CD4-positive, alpha-beta T cell treated with Interleukin-4 for 1 hour (primary cell): ENCODE measurements at places on chromosomes 16 and 17.

DNA sequence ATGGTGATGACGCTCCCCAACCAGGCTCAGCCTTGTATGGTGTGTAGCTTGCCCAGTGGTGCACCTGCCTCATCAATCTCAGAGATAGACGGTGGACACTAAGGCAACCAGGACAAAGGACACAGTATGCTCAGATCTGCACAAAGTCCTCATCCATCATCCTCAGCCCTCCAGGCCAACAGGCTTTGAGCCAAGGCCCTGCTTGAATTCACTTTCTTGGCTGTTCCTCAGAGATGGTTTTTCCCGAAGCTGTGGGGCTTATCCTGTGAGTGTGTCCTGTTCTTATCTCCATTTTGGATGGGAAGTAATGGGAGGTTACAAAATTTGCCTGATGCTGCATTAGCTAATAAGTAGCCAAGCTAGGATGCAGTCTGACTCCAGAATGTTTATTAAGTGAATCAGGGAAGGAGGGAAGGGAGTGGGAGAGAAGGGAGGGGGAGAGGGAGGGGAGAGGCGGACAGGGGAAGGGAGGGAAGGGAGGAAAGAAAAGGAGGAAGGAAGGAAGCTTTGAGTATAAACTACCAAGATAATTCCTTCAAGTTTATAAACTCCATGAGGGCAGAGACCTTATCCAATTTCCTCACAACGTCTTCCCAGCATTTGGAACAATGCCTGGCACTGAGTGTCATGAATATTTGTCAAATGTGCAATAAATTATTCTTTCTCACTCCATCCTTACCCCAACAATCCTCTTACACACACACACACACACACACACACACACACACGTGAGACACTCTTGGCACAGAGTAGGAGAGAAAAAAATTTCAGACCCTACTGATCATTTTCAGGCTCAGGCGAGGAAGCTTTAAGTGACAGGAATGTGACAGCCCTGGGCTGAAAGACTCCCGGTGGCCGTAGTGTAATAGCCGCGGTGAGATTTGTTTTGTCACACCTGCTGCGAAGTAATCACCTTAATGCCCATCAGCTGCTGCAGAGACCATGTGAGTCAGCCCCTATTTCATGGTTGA lies 84.3 kb downstream of the BMERB1 start:
- no peak for DNase-seq

DNA sequence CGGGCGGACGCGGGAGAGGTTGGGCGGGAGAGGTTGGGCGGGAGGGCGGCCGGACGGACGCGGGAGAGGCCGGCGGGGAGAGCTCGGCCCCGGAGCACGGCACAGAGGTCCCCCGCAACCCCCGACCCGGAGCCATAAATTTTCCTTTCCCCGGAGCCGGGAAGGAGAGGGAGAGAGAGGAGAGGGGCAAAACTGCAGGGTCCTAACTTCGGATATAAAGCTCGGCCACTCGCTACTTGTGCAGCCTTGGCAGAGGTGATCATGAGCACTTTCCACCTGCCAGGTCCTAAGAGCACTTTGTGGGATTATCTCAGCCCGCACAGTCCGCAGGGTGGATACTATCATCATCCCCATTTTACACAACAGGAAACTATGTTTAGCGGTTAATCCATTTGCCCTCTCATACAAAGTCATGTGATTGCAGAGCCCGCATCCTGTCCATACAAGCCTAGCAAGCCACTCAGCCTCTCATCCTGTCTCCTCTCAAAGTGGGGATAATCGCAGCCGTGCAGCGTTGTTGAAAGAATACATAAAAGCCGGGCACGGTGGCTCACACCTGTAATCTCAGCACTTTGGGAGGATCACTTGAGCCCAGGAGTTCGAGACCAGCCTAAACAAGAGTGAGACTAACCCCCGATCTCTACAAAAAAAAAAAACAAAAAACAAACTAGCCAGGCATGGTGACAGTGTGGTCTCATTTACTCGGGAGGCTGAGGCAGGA lies 780 bp upstream of the DCAKD start:
- DNase-seq: peak; percentile 63

DNA sequence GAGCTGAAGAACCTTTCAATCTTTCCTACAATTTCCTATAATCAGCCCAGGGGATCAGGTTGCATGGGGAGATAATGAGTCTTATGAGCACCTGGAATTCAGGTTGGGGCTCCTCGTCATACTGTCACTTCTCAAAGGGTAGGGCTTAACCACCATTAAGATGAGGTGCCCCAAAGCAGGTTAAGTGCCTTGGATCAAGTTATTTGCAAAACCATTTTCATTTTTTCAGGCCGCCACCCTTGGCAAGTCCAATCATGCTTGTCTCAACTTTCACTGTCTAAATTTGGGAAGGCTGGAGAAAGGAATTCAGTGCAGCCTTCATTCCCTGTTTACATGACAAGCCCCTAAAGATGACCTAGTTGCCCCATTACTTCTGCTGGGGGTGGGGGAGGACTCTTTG lies 44.9 kb upstream of the TANGO6 start:
- DNase-seq: no peak

- no peak for DNase-seq
Measured at GRCh38 chr16:87276091-87276701, 41.0 kb downstream of the C16orf95 start.

- DNase-seq: no peak
Measured at GRCh38 chr17:40606548-40607353, 40.9 kb downstream of the SMARCE1 start.

GRCh38 chr16:89696670-89697128 lies 4.8 kb downstream of the SPATA2L start:
- DNase-seq: peak; percentile 56

GRCh38 chr17:74778960-74779359 lies 2.8 kb upstream of the NAT9 start:
- DNase-seq: no peak

DNA sequence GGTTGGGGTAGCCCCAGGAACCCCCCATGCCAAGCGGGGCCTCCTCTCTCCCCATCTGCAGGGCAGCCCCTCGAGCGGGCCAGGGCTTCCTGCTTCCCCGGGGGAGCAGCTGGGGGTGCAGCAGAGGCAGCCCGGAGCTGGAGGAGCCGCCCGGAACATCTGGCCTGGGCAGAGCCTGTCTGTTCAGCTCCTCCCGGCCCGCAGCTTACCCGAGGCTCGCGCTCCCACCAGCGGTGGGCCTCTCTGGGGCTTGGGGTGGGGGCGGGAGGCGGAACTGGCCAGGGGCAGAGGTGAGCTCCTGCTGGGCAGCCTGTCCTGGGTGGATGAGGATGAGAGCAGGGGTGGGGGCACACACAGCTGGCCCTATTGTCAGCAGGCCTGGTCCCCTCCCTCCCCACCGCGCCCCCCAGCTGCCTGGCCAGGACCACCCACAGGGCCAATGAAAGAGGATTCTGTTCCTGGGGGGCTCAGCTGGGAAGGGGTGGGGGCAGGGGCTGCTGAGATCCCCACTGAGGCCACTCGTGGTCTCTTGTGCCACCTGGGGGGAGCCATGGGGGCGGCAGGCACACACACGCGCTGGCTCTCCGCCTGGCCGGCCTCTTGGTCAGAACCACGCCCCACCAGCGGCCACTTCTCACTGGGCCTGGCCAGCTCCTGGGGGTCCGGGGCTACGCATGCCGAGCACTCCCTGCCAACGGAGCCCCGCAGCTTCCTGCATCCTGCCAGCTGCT lies 34.7 kb downstream of the BAHCC1 start:
- DNase-seq: no peak

DNA sequence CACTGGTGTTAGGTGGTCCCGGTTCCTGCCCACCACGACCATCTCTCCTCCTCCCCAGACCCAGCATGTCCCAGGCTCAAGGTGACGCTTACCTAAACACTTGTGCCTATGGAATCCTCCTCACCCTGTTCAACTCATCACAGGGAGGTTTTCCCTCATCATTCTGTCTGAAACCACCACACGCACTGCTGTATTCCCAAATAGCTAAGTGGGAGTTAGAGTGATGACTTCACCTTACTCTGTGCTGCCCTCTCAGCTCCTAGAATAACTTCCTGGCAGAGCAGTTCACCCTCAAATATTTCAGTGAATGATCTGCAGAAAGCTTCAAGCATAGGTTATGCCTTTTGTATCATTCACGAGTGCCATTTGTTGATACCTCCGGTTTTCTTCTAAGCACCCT lies 216.5 kb downstream of the CPPED1 start:
- DNase-seq: no peak

DNA sequence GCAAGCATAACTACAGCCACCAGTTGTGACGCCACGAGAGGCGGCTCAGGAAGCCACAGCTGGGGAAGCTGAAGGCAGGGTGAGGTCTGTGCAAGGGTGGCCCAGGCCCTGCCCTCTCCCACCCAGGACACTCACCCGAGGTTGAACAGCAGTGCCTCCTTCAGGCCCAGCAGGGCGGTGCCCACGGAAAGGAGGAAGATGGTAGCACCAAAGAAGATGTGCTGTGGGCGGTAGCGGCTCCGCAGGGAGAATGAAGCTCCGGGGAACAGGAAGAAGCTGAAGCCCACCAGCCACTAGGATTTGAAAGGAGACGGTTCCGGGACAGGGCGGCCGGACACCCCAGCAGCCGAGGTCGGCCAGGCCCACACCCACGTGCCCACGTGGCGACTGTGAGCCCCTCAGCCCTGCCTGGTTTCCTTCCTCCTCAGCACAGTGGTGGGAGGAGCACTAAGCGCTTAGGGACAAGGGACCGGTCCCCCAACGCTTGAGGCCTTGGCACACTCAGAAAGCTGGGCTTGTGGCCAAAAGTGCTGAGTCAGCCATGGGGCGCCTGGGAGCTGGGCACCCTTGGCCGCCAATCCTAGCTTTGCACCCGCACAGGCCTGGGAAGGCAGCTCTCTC lies 11.0 kb downstream of the CYB561 start:
- DNase-seq: peak; percentile 69

GRCh38 chr16:75192606-75193264 lies 14.2 kb downstream of the CTRB2 start:
- DNase-seq: no peak

DNA sequence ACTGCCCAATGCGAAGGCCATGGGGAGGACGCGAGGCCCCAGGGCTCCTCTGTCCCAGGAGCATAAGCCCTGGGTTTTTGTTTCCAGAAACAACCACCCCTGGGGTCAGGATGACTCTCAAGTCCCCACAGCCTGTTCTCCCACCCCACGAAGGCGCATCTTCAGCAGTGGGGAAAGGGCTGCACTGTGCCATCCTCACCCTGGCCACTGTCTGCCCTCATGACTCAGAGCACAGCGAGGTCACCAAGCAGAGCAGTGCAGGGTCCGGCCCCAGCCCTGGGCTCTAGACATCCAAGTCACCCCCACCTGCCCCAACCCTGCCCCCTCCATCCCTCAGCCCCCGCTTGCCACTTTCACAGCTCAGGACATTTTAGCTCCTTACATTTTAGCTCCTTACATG lies 22.7 kb upstream of the KSR1 start:
- DNase-seq: no peak

- DNase-seq: no peak
Measured at GRCh38 chr17:7147772-7148171, 31.4 kb downstream of the ASGR1 start.

DNA sequence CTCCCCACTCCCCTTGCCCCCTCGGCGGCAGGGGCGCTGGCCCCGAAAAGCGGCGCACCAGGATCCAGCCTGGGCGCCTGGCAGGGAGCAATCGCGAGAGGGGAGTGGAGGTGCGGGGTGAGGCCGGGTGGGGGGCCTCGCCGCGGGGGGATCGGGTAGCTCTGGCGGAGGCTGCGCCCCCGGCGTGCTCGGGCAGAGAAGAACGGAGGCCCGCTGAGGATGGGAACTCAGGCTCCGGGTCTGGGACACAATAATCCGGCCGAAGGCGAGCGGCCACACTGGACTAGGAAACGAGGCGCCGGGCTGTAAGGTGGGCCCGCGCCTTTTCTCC lies 721 bp upstream of the PCGF2 start:
- no peak for DNase-seq

- DNase-seq: no peak
Measured at GRCh38 chr16:47958726-47959125, 197.1 kb downstream of the ABCC12 start.

DNA sequence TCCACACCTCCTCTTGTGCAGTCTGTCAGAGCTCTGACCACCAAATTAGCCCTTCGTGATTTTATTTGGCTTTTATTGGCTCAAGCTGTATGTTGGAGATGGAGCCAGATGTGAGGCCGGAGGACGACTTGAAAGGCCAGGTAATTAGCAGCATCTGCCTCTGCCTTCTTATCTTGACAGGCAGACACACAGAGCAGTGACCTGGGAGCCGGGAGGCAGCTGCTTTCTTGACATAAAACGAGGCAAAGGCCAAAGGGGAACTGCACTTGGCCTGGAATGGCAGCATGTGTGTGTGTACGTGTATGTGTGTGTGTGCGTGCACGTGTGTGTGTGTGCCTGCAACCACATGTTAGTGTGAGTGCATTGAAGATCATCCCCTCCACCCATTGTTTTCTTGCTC lies 56.9 kb upstream of the BRD7 start:
- no peak for DNase-seq

GRCh38 chr16:69798466-69798865 lies 36.3 kb downstream of the WWP2 start:
- DNase-seq: no peak

- no peak for DNase-seq
Measured at GRCh38 chr16:59179446-59180082, 445.4 kb upstream of the GOT2 start.

- DNase-seq: no peak
Measured at GRCh38 chr16:2855536-2855935, 2.4 kb downstream of the PRSS22 start.

GRCh38 chr17:35337364-35337763 lies 36.1 kb downstream of the SLFN11 start:
- DNase-seq: no peak

- DNase-seq: no peak
Measured at GRCh38 chr16:66706506-66706880, 9.9 kb upstream of the CMTM4 start.

- no peak for DNase-seq
Measured at GRCh38 chr17:29557739-29558116, 9.1 kb downstream of the ABHD15 start.

- DNase-seq: peak; percentile 63
Measured at GRCh38 chr16:78796221-78796866, 696.9 kb downstream of the WWOX start.

GRCh38 chr17:43907998-43908721 lies 824 bp upstream of the MPP2 start:
- DNase-seq: peak; percentile 64

DNA sequence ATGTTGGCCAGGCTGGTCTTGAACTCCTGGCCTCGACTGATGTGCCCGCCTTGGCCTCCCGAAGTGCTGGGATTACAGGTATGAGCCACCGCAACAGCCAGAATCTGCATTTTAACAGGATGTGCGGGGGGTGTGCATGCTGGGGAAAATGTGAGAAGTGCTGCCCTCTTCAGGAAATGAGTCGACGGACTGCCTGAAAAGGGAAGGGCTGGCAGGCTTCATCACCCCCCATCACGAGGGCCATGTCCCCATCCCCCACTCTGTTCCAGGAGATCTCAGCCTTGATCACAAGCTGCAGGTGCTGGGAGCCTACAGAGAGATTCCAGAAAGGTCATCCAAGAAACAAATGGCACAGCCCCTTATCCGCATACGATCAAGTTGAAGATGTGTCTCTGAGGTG lies 195.3 kb upstream of the RPL38 start:
- peak; percentile 18 for DNase-seq

- DNase-seq: no peak
Measured at GRCh38 chr17:38539386-38539785, 66.4 kb downstream of the SRCIN1 start.

GRCh38 chr17:41974031-41974430 lies 7.4 kb downstream of the CNP start:
- no peak for DNase-seq
